ENCODE measurements at places on chromosomes 7 and 10.

DNA sequence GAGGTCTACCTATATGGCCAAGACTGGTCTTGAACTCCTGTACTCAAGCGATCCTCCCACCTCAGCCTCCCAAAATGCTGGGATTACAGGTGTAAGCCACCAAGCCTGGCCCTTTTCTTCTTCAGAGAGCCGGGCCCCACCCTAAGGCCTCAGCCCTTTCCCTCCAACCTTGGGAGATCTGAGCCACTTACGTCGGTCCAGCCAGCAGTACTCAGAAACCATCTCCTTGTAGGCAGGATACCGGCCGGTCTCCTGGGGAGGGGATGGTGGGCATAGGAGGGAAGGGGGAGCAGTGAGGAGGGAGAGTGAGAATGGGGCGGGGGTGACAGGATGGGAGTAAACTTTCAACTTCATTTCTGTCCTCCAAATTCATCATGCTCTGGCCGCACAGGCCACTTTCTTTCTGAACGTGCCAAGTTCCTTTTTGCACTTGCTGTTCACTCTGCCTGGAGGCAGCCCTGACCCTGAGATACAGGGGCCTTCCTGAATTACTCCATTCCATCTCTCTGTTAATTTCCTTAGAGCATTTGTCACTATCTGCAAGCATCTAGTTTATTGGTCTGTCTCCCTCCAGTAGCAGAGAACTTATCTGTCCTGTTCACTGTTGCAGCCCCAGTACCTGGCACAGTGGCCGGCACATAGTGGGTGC lies 10.4 kb downstream of the PDZD7 start:
- DNase-seq: no peak

GRCh38 chr7:55565681-55566080 lies 6.6 kb downstream of the VOPP1 start:
- no peak for DNase-seq

GRCh38 chr7:90720984-90721760 lies 125.1 kb downstream of the CDK14 start:
- DNase-seq: no peak

GRCh38 chr7:121485467-121486243 lies 89.5 kb upstream of the FAM3C start:
- DNase-seq: no peak

DNA sequence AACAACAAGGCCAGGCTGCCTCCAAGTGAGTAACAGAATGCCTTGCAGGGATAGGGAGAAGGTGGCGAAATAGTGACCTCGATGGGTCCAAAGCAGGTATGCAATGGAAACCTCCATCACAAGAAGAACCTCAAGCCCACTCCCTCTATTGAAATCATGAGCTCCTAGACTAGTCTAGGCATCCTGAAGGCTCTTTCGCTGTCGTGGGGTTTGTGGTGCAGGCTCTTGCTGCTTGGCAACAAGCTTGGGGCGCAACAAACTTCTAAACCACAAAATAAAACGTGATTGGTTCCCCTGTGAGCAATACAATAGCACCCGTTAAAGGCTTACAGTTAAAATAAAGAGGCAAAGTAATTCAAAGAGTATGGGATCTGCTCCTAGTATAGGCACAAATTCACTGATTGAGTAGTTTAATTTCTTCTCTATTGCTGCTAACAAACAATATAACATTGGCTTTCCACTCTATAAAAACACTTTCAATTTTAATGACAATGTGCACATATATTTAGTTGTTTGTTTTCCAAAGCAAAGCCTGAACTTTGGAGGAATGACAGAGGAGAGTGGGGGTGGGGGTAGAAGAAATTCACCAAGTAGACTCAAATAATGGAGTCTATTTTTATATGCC lies 64.1 kb downstream of the C10orf67 start:
- DNase-seq: no peak

- no peak for DNase-seq
Observed at GRCh38 chr10:4067531-4067930, 282.5 kb upstream of the KLF6 start.

DNA sequence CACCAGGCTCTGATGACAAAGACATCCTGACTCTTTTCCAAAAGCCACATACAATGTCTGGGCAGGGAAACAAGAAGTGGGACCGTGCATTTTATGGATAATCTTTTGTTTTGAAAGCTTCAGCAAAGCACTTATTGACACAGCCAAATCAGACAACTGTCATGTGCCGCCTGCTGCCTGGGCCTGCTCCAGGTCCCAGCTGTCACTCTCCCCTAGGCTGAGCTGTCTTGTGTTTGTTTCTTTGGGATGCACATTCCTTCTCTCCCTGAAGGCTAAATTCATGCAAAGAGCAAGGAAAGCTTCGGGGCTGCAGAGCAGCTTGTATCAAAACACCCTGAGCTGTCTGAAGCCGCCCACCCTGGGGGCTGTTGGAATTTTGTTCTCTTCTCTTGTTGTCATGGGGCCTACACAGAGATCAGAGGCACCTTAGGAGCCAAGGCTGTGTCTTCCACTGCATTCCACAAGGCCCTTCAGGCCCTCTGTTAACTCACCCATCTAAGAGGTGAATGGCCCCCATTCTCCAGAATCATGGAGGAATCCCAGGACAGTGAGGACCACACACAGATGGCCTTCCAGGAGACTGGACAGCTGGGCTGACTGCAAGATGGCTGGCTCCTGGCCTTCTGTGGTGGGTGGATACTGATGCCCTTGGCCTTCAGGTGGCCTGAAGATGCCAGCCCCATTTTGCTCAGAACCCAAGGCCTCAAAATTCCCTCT lies 17.8 kb upstream of the SLC18A2 start:
- DNase-seq: no peak

DNA sequence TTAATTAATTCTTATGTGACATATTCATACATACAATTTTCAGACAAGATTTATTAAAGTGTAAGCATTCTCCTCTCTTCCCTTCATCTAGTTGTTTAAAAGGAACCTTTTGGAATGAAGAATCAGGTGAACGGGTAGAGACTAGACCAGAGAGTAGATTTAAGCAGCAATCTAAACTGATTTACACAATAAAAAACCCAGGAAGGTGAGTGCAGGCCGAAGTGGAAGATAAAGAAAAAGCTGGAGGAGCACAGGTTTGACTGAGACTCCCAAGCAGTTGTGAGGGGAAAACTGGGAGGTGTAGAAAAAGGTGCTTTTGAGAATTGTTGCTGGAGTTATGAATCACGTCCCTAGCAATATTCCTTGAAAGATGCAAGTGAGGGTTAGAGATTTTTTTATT lies 601.1 kb downstream of the SORCS1 start:
- no peak for DNase-seq

GRCh38 chr10:12181065-12181775 lies 14.5 kb downstream of the NUDT5 start:
- DNase-seq: peak; percentile 41

- no peak for DNase-seq
Observed at GRCh38 chr7:51295440-51296245, 21.0 kb downstream of the COBL start.
